ENCODE measurements at places on chromosomes 3 and 15.

DNA sequence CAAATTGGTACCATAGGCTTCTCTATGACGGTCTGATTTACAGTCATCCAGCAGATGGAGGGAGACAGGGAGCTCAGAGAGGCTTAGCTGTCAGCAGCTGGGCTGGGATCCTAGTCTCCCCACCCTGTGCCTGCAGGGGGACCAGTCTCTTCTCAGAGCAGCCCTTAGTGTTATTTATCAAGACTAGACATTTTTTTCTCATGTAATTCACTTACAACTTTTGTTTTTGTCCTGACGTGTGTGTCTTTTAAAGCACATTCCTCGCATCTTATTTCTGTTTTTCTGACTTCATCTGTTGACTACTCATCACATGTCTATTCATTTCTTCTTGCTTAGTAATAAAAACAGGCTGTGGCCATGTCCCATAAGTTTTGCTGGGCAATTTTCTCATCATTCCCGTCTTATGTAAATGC, 116.1 kb downstream of the KLF13 start:
- DNase-seq = no peak

DNA sequence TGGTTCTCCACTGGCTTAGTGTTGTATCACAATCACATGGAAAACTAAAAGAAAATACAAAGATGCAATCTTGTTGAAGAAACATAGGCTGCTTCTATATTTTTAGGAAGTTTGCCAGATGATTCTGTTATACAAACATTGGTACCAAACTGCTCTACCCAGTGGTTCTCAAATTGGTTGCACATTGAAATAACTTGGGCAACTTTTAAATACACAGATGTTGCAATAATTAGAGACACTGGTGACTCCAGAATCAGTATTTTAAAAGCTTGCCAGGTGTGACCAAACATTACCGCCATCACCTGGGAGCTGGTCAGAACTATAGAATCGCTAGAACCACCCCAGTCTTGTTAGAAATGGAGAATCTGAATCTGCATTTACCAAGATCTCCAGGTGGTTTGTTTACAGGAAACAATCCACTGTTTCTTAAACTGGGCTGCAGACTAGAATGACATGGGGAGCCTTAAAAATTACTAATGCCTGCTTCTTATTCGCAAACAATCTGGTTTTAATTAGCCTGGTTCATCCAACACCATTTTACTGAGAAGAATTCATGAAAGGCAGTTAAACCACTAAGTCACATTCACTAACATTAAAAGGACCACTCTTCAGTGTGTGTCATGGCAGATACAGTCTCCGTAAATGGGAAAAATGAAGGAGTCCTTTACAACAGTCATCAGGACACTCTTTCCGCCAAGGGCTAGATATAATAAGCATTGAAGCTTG, 76.5 kb downstream of the ACAP2 start:
- no peak for DNase-seq

DNA sequence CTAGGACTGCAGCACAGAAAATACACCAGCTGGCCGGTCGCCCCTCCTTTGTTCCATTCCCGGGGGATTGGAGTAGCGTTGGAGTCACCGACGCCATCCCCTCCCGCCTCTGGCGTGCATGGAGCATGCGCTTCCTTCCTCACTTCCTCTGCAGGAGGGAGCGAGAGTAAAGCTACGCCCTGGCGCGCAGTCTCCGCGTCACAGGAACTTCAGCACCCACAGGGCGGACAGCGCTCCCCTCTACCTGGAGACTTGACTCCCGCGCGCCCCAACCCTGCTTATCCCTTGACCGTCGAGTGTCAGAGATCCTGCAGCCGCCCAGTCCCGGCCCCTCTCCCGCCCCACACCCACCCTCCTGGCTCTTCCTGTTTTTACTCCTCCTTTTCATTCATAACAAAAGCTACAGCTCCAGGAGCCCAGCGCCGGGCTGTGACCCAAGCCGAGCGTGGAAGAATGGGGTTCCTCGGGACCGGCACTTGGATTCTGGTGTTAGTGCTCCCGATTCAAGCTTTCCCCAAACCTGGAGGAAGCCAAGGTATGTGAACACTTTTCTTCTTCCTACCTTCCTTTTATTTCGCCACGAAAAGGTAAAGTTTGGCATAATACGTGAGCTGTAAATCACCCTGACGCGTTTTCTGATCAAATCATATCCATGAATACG, at the start of gene SCG3:
Gene SCG3, plus strand, starts transcription at position 201 of the 661 bp plus-strand sequence. Its CDS starts 253 bp downstream, at position 454.
- peak; percentile 4 for DNase-seq

GRCh38 chr3:50167069-50167840, 12.1 kb downstream of the SEMA3F start:
- no peak for DNase-seq

- DNase-seq = no peak
Measured at GRCh38 chr3:195270079-195270816, 711 bp downstream of the XXYLT1 start.

DNA sequence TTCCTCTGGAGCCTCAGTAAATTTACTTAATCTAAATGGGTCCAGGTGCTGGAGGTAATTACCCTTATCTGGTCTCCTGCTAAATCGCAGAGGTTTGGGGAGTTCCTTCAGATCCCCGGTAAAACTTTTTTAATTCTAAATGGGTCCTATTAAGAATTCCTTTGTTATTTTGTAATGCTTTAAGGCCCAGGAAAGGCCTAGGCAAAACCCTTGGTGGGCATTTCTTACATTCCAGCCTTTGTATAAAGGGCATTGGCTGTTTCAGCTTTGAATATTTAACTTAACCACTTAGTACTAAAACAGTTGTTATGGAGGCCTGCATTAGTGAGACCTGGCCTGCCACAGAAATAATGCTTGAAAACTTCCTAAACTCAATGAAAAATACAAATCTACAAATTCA, 14.9 kb upstream of the ZNF662 start:
- no peak for DNase-seq
